ENCODE measurements at places on chromosomes 5 and 9.

GRCh38 chr5:139410993-139411828, 7.3 kb upstream of the SPATA24 start:
- no peak for DNase-seq

GRCh38 chr5:139863361-139863760, 67.8 kb downstream of the PSD2 start:
- no peak for DNase-seq

GRCh38 chr5:35229076-35230037, 930 bp downstream of the PRLR start:
- DNase-seq = no peak

GRCh38 chr9:1531424-1531823, 481.3 kb downstream of the DMRT2 start:
- no peak for DNase-seq

DNA sequence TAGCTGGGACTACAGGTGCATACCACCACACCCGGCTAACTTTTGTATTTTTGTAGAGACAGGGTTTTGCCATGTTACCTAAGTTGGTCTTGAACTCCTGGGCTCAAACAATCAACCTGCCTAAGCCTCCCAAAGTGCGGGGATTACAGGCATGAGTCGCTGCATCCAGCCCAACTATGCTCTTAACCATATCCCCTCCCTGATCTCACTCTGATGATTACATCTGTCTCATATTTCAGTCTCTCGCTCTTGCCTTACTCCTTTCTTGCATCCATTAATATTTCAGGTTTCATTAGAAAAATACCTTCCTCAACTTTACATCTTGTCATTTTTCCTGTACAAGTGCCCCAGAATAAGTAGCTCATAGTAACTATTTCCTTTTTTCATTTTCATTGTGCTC, 61.0 kb upstream of the BASP1 start:
- no peak for DNase-seq

GRCh38 chr9:104264431-104264830, 170.3 kb downstream of the SMC2 start:
- DNase-seq = no peak

GRCh38 chr5:51908215-51908614, 525.0 kb downstream of the ISL1 start:
- no peak for DNase-seq
